CD4-positive, alpha-beta T cell treated with Interleukin-10 for 1 hour (primary cell): ENCODE measurements at places on chromosomes 4 and X.
A peak's percentile ranks its signal among the peaks of the same experiment; 100 is the strongest.

- DNase-seq, result peak; percentile 30
Observed at GRCh38 chr4:17613761-17614415, 553 bp upstream of the MED28 start.

DNA sequence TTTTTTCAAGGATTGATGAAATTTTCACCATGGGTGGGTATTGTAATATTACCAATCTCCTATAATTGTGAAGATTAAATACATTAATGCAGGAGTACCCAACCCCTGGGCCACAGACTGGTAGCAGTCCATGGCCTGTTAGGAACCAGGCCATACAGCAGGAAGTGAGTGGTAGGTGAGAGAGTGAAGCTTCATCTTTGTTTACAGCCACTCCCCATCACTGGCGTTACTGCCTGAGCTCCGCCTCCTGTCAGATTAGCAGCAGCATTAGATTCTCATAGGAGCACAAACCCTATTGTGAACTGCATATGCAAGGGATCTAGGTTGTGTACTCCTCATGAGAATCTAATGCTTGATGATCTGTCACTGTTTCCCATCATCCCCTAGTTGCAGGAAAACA, 15.1 kb downstream of the RAPGEF2 start:
- peak; percentile 33 for DNase-seq

- DNase-seq, result no peak
Observed at GRCh38 chrX:124467202-124467601, 120.8 kb downstream of the SH2D1A start.

DNA sequence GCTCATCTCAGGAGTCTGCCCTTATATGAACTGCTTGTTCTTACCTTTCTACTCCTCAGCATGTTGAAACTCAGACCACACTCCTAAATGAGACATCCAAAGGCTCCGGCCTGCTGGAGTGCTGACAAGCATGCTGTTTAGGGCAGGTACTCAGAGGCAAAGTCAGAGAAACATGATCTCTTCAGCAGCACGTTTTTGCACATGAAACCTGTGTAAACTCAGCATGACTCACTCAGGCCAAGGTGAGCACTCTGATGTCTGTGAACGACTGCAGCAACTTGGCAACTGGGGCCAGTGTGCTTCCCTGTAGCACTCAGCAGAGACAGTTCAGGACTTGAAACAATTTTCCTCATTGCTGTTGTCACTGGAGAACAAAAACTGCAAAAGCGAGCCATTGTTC, 109.6 kb downstream of the PACRGL start:
- DNase-seq, result no peak

GRCh38 chrX:122512561-122513072, 671.5 kb upstream of the GRIA3 start:
- DNase-seq, result no peak

DNA sequence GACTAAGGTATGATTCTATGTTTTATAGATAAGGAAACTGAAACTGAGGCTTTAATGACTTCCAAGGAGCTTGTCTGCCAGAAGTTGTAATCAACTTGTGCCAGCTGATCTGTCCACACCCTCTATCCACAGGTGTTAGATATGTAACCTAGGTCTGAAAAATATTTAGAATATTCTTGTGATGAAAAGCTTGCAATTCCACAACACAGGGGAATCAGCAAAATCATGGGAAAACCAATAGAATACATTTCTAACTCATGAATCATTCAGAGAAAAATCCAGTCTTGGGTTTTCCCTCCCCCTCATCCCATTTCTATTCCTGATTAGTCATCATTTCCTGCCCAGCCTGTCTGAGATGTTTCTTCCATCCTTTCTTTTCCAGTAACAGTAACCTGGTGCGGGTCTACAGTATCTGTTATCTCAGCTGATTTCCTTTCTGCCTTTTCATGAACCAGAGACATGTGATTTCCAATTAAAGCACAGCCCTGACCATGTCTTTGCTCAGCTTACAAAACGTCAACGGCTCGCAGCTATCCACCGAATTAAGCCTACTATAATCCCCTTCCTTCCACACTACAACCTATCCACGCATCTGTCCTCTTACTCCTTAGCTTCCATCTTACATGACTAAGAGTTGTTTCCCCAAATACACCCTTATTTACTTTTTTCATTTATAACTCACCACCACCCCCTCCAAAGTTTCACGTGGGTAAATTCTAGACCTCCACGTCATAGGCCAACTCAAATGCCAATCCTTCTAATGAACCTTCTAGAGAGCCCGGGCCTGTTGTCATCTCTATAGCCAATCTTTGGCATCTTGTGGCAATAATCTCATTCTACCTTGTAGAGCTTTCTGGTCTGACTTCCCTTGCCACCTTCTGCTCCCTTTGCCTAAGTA, 961 bp upstream of the NOCT start:
- DNase-seq, result peak; percentile 14

DNA sequence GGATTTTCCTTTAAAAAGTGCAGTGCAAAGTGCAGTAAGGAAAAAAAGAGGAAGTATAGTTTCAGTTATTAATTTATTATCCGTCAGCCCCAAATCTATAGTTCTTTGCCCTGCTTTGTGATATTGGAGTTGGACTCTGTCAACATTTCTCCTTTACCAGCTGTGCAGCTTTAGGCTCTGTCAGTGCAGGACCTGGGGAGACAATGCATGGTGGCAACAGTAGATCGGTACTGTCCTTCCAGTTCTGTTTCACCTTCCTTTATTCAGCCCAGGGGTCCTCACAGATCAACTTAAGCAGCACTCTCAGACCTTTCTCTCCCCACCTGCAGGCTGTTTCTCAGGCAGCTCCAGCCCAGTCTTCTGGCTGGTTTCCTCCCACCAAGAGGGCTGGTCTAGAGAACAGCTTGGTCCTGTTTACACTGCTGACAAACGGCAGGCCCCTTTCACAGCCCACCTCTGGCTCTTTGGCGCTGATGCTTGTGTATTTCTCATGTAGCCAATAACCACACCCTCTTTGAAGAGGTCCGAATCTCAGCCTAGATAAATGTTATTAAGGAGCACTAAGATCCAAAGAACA, 71.6 kb downstream of the MCUB start:
- DNase-seq, result no peak

- no peak for DNase-seq
Observed at GRCh38 chr4:102129810-102130209, 215.5 kb downstream of the SLC39A8 start.

DNA sequence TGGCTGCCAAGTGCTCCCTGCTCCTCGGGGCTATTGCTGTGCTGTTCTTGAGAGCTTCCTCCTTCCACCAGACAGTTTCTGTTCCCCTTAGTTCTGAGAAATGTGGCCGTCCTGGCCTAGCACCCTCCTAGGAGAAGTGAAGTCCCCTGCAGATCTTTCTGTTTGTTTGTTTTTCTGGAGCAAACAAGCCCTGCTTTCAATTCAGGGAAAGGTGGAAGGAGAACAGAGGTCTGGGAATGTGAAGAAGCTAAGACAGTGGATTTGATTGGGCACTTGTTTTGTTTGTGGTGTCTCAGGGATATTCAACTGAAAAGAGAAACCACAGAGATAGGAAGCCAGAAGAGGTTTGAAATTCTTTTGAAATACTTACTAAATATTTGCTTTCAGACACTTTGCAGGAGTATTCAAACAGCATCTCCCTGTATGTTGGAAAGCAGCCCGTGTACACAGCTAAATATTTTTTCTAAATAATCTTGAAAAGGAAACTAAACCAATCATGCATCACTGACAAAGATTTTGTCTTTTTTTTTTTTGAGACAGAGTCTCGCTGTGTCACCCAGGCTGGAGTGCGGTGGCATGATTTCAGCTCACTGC, 36.5 kb upstream of the PPM1K start:
- peak; percentile 34 for DNase-seq

DNA sequence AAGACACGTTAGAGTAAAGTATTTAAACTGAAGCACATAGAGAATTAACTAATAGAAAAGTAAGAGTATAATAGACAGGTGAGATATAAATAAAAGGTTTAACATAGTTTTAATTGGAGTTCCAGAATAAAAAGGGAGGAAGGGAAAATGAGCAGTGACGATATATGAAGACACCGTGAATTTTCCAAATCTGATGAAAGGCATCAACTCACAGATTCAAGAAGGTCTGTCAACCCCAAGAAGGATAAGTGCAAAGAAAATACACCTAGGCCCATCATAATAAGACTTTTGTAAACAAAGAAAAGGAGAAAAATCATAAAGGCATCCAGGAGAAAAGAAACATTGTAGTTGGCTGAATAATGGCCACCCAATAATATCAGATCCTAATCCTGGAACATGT, 43.9 kb upstream of the RAP2C start:
- no peak for DNase-seq

DNA sequence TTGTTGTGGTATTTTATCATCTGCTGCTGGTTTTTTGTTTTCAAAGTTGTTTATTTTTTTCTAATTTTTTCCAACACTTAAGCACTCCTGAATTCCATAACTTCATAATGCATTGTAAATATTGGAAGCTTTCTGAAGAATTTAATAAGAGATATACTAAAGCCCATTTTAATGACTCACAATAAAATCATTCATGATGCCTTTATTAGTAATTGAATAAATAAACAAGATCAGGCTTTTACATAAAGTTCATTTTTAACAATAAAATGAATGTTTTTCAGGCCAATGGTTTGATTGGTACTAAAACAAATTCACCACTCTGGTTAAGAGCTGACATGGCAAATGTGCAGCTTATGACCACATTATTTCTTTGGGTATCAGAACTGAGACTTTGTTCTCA, 408.2 kb upstream of the SMIM31 start:
- no peak for DNase-seq

DNA sequence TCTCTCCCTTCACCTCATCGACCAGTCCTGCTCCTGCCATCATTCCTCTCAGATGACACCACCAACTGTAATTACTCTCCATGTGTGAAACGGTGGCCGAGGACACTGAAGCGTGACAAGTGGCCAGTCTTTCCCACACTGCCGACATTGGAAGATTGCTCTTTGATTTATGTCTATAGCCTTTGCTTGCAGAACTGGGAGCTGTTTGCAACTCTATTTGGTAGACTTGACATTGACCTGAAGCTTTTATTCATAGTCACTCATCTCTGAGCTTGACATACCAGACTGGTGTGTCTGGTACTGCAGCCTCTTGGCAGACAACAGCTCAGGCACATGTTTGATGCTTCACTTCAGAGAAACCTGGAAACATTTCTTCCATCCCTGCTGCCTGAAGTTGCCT, 121.8 kb upstream of the GALNT7 start:
- no peak for DNase-seq

- no peak for DNase-seq
Observed at GRCh38 chrX:85109235-85109634, 105.6 kb downstream of the APOOL start.

DNA sequence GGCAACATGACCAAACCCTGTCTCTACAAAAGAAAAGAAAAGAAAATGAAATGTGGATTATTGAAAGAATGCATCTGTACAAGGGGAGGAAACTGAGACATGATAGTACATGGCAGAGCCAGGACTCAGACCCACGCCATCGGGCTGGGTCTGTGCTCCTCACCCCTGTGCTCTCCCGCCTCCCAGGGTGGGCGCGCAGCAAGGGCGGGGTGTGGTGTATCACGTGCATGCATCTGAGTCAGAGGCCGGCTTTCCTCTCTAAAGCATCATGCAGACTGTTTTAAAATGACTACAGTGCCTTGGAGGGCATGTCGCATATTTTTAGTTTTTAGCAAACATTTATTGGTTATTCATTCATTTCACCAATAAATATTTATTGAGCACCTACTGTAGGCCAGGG, 47.8 kb downstream of the HTT-AS start:
- DNase-seq, result no peak

DNA sequence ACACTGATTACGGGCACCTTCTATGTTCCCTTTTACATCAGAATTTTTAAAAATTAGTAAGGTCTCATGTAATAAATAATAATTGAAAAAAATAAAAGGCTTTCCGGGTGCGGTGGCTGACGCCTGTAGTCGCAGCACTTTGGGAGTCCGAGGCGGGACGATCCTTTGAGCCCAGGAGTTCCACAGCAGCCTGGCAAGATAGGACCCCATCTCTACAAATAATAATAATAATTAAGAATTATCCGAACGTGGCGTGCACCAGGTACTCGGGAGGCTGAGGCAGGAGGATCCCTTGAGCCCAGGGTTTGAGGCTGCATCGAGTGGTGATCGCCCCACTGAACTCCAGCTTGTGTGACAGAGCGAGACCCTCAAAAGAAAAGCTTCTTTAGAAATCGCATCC, 771 bp upstream of the LAMTOR3 start:
- no peak for DNase-seq

DNA sequence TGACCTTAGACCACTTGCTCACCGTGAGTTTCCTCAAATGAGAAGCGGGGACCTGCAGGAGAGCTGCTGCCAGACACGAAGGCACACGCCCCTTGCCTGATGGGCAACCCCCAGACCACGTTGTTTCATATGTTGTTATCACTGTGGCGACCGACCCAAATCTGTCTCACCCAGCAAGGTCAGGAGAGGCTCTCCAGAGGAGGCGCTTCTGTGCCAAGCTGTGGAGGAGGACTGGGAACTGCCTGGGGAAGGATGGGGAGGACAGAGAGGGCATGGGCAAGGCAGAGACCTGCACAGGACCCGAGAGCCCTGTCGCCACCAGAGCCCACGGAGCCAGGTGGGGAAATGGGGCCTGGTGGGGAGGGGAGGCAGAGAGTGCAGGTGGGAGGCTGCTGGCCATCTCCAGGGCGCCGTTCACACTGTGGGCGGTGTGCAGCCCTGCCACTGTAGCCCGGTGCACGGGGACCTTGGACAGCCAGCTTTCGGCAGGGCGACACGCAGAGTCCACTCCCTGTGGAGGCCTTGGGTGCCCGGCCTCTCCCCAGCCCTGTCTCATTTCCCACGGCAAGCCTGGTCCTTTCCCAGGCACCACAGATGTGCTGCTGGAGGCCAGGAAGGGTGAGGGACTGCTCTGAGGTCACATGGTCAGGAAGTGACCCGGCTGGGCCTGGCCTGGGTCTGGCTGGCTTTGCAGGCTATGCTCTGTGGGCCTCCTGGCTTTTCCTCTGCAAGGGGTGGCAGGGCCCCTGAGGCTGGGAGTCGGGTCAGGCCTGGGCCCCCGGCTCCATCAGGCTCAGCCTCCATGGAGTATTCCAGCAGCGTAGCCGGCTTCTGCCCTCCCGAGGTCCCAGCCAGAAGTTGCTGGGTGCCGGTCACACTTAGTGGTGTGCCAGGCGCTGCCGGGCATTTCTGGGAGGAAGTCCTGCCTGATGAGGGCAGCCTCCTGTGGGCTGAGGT, 3.2 kb downstream of the HTRA3 start:
- no peak for DNase-seq

GRCh38 chrX:80011522-80011921, 3.0 kb upstream of the TBX22 start:
- no peak for DNase-seq

GRCh38 chr4:17605236-17605635, 9.2 kb upstream of the MED28 start:
- no peak for DNase-seq

GRCh38 chr4:122930862-122931261, 8.5 kb upstream of the NUDT6 start:
- no peak for DNase-seq
